ENCODE measurements at places on chromosomes 11 and 22.

GRCh38 chr11:13767471-13767870 lies 99.0 kb downstream of the FAR1 start:
- DNase-seq, result no peak

DNA sequence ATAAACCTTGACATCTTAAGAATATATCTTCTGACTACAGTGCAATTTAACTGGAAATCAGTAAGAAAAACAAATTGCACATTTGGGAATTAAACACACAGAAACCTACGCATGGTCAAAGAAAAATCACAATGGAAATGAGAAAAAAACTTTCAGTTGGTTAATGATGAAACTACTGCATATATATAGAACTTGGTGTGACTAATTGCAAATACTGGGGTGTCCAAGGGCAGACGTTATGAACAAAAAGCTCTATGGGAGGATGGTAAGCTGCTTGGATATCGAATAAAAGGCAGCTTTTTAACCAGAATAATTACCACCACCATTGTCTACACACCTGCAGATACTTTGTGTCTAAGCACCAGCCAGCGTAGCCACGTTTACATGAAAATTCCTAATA lies 791 bp downstream of the GDPD4 start:
- no peak for DNase-seq

- DNase-seq, result no peak
Measured at GRCh38 chr11:8745431-8746253, 63.0 kb downstream of the RPL27A start.

- DNase-seq, result no peak
Measured at GRCh38 chr22:42734406-42734805, 13.7 kb upstream of the A4GALT start.

DNA sequence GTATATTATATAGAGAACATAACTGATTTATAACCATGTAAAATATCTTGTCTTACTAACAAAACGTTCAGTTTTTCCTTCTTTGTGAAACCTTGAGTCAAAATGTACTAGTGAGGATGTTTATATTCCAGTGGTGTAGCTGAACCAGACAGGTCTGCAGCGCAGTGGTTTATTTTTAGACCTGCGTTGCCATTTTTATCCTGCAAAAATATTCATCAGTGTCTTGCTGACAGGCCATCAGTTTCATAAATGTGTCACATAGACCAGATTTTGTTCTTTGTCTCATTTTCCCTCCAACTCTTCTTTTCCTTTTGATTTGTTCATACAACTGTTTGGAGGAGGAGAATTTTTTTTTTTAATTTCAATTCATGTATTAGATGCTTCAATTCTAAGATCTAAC lies 43.1 kb downstream of the HSD17B12 start:
- no peak for DNase-seq

DNA sequence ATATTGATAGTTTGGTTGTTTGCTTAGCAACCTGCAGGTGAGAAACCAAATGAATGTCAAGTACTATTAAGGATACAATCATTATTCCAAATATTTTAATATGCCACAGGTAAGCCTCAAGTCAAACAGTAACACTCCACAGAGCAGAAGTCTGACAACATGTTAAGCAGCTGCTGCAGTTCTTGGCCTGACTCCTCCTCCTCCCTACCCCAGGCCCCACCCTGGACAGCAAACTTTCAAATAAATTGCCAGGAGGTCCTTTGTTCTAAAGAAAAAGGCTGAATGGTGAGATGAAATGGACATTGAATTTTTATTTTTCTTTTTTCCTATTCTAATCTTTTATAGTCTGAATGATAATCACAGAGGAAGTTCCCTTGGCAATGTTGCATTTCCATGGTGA lies 260.0 kb upstream of the POU2AF2 start:
- DNase-seq, result no peak

GRCh38 chr11:106193956-106194355 lies 116.5 kb downstream of the AASDHPPT start:
- DNase-seq, result no peak

- no peak for DNase-seq
Measured at GRCh38 chr11:68041617-68042218, 2.9 kb downstream of the TCIRG1 start.

- no peak for DNase-seq
Measured at GRCh38 chr11:95296621-95297025, 65.6 kb upstream of the SESN3 start.

- no peak for DNase-seq
Measured at GRCh38 chr11:67409781-67410368, 5.6 kb upstream of the CARNS1 start.

GRCh38 chr11:33379947-33380346 lies 122.8 kb downstream of the HIPK3 start:
- no peak for DNase-seq

- no peak for DNase-seq
Measured at GRCh38 chr11:124479561-124479960, 34.1 kb upstream of the OR8B8 start.

GRCh38 chr22:38184788-38185187 lies 3.2 kb upstream of the PLA2G6 start:
- no peak for DNase-seq

DNA sequence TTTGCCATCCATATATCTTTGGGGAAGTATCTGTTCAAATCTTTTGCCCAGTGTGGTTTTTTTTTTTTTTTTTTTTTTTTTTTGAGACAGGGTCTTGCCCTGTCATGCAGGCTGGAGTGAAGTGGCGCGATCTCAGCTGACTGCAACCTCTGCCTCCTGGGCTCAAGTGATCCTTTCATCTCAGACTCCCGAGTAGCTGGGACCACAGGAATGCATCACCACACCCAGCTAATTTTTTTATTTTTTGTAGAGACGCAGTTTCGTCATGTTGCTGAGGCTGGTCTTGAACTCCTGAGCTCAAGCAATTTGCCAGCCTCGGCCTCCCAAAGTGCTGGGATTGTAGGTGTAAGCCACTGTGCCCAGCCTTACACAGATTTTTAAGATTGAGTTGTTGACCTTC lies 4.8 kb upstream of the FAM118A start:
- DNase-seq, result no peak

DNA sequence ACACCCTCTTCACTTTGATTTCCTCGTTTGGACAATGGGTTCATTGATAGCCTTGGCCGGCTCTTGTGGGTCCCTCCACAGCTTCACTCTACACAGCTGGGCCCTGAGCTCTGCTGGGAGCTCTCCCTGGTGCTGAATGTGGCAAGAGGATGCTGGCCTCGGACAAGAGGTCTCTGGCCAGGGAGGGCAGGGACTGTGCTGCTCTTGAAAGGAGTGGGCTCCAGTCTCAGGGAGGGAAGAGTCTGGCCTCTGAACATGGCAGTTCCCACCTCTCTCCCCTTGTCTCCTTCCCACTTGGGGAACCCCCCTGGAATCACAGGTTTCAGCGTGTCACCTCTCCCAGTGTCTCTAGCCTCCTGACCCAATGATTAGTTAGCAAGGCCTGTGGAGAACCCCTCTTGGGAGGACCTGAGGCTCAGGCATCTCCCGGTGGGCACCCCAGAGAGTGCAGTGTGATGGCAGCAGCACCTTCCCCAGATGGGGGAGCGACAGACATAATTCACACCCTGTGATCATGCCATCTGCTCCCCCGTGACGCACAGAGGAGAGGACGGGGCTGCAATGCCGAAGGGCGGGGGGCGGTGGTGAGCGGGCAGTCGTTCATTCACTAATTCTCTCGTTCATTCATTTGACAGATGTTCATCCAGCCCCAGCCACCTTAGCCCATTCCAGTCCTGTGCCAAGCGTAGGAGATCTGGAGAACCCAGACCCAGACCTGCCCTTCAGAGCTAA lies 2.8 kb upstream of the CABP7 start:
- DNase-seq, result no peak

Data from stimulated activated CD4-positive, alpha-beta T cell treated with anti-CD3 and anti-CD28 coated beads, Interleukin-15, amount 100 ng/mL, for 1 hour (primary cell).